ENCODE measurements at places on chromosomes 7 and 10.

DNA sequence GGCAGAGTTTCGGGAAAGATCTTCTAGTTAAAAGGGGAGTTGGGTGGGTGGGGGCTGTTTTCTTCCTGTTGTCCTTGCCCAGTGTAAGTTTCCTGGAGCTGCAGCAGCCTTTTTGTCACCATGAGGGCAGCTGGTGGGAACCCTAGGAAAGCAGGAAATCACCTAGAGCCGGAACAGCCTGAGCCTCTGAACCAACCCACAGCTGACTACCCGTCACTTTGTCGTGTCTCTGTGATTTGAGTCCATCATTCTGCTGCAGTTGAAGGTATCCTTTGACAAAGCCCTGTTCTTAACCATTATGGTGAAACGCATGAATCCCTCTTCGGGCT lies 1.2 kb upstream of the C10orf143 start:
- no peak for DNase-seq

- no peak for DNase-seq
Measured at GRCh38 chr10:22251751-22252223, 34.0 kb upstream of the EBLN1 start.

DNA sequence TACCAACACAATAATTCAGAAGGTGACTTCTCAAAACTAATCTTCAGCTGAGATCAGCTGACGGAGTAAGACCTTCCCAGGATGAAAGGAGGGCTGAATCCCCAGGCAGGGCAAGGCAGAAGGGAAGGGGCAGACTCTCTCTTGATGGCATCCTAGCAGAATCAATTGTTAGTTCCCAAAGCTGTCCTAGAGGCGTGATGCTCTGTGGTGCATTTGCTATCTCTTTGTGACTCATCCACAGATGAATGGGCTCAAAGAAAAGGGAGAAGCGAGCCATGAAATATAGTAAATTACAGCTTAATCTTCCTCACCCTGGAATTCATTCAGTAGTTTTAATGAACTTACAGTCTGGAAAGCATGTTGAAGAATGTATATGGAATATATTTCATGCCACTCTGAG lies 37.2 kb downstream of the PDE1C start:
- no peak for DNase-seq

- DNase-seq, result no peak
Measured at GRCh38 chr10:52977581-52977980, 205.0 kb upstream of the MBL2 start.

GRCh38 chr10:103855852-103856796 lies 748 bp upstream of the SH3PXD2A start:
- no peak for DNase-seq

DNA sequence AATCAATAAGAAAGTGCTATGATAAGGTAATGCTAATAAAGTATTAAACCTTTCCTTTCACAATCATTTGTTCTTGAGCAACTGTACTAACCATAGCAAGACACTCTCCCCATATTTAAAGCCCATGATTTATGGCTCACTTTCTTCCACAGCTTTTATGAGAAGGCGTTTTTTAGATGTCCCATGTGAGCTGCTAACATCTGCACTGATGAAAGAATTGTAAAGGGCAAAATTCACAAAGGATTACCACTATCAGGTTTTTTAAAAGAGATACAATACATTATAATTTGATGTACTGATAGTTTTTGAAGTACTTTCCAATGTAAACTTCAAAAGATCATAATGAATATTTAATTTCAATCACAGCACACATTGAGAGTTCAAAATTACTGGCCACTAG lies 75.7 kb downstream of the RNLS start:
- DNase-seq, result no peak

GRCh38 chr7:158402471-158402870 lies 185.2 kb downstream of the PTPRN2 start:
- no peak for DNase-seq

DNA sequence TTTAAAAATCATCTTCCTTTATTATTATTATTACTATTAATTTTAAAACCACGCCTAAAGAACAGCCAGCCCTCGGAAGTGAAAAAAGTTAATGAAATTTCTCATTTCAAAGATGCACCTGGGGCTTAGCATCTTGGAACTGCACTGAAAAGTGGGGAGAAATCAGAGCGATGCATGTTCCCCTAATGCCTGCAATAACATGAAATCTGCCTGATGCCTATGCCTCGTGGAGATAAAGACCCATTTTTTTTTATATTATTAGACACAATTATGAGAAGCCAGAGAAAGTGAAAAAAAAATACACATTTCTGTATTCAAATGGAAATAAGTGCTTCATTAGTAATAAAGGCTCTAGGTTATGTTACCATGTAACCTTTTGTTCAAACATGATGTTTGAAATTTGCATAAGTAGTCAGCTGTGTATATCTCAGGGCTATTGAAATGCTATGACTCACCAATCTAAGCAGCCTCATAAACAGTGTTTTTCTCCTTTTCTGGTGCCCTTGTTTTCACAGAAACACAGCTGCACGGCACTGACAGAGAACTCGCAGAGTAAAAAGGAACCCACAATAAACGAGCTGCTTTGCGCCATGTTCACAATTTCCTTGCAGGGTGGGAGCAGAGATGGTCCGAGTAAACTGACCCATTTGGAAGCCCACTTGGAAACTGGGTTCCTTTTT lies 175.8 kb upstream of the PRKCQ start:
- no peak for DNase-seq

DNA sequence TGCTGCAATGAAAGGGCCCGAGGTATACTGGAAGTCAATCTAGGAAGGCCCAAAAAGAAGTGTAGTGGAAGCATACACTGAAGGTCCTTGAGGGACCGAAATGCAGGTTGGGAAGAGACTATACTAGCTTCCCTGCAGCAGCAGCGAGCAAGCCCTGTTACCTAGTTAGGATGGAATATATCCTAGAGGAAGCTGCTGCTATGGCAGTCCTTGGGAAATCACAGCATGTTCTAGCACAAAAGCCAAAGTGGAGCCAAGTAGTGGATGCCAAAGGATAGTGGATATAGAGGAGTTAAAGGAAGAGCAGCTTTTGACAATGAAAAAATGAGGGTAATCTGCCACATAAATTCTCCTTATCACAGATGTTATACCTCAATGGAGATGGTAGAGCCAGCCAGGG lies 123.8 kb upstream of the STARD3NL start:
- no peak for DNase-seq

DNA sequence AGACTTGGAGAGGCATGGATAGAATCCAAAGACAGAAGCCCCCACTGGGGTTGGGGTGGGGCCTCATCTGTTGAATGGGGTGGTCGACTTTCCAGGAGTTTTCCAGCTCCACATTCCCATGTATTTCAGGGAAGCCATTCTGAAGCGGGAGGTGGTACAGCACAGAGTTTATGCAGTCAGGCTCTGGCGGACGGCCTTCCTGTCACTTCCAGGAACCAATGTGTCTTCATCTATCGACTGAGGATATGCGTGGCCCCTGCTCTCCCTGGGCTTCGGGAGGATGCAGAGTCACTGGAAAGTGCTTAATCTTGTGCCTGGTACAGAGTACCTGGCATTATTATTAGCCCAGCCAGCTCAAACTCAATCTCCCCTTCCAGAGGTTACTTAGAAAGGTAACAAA lies 26.3 kb downstream of the DOCK1 start:
- no peak for DNase-seq

GRCh38 chr7:14886533-14886932 lies 16.0 kb downstream of the DGKB start:
- no peak for DNase-seq

DNA sequence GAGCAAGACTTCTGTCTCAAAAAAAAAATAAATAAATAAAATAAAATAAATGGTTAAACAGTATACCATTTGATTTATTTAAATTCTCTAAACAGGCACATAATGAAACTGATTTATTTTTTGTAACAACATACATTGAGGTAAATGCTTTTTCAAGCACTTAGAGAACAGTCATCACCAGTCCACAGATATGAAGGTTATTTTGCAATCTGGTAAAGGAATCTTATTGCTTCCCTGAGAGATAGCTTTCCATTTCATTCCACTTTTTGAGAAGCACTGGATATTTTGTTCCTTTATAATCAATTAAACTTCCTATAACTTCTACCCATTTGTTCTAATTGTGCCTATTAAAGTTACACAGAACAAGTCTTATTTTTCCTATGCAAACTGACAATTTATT lies 5.2 kb downstream of the CEP55 start:
- no peak for DNase-seq

GRCh38 chr10:11175823-11176243 lies 158.2 kb downstream of the CELF2 start:
- DNase-seq, result no peak

GRCh38 chr10:57707300-57707658 lies 560.4 kb downstream of the IPMK start:
- DNase-seq, result no peak

DNA sequence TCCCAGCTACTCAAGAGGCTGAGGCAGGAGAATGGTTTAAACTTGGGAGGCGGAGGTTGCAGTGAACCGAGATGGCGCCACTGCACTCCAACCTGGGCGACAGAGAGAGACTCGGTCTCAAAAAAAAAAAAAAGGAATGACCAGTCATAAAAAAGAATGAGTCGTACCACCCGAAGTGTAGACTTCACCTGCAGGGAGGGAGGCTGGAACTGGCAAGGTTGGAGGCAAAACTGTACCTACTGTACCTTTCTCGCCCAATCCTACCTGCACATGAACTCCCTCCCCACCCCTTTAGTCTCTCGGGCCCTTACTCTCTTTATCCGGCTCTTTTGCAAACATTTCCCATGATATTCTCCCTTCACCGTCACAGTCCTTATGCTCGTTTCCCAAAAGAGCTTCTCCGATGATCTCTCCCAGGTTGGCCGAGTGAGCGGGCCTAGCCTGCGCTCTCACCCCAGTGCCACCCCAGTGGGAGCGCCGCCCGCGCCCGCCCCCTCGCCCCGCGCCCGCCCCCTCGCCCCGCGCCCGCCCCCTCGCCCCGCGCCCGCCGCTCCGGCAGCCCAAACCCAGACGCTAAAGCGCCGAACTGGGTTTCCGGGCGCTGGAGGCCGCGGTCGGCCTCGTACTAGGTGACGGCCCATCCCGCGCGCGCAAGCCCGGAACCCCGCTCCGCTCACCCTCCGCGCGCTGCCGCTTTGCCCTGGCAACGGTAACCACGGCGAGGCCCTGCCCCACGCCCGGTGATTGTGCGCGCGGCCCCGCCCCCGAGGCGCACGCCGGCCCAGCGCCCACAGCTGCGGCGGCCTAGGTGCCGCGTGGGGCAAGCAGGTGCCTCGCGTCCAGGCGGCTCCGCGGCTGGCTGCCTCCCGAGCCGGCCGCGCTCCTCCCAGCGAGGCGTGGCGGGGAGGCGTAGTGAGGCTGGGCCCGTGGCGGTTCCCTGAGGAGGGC lies at the start of gene SMKR1:
Gene SMKR1 (plus strand): TSS at position 772 of the 948 bp plus-strand sequence. CDS start 294 bp downstream, outside the sequence.
- DNase-seq, result peak; percentile 81

- no peak for DNase-seq
Measured at GRCh38 chr10:25632802-25633201, 301.2 kb upstream of the MYO3A start.

DNA sequence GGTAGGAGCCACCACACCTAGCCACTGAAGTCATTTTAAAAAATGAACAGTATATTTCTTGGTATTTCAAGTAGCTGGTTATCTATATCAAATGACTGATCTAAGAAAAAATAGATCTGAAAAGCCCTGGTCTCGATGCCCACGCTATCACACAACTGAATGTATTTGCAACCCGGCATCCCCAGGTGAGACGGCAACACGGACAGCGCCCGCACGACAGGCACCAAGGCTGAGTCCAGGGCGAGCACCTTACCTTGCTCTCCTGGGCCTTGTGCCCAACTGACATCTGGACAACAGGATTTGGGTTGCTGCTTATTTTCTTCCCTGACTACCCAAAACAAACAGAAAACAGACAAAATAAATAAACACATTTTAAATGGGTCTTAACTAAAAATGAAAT lies 44.8 kb upstream of the NCAPG2 start:
- peak; percentile 37 for DNase-seq

DNA sequence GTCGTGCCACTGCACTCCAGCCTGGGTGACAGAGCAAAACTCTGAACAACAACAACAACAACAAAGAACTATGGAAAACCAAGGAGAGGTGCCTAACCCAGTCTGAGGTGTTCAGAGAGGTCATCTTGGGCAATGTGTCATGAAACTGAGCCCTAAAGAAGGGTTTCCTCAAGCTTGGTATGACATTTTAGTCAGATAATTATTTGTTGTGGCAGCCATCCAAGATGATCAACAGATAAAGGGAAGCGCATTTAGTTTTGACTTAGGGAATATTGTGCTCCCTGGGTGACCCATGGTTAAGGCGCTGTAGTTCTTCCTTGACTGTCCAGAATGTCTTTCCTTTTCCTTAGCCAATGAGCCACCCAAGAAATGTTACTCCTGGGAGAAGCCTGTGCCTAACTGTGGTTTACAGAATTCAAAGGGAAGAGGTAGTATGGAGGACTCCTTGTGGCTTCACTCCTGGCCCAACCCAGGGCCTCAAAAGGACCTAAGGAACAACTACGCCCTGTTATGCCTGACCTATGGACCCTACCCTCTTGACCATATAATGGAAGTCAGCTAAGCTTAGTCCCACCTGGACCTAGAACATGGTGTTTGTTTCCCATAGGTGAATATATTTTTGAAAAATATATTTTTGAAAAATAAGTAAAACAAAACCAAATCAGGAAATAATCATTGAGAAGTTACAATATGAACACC lies 42.4 kb downstream of the TPST1 start:
- no peak for DNase-seq

DNA sequence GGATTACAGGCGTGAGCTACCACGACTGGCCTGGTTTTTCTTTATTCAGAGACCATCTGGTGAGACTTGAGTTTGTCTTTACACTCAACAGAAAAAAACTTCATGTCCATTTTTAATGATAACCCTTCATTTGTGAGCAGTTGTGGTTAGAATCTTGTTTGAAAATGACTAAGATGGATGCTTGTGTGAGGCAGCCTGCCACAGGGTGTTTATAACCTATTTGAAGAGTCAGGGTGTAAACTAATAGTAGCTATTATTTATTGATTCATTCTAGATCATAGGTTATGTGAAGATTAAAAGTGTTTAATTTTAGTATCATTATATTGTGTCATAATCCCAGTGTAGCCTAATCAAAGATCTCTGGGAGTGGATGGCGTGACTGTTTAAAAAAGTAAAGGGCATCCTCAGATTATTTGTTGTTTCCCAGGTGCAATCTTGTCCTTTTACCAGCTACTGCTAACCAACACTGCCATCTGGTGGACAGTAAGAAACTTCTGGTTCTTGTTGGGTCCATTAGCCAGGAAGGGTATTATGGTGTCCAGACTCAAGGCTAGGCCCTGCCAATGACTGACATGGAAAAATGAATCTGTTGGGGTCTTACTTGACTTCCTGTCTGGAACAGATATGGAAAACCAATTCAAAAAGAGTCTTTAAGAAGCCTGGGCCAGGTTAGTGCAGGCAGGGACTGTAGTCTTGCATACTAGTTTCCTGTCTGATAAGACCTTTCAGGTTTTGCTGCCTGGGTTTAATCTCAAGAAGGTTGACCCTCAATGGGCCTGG lies 24.9 kb downstream of the NRBF2 start:
- DNase-seq, result no peak

DNA sequence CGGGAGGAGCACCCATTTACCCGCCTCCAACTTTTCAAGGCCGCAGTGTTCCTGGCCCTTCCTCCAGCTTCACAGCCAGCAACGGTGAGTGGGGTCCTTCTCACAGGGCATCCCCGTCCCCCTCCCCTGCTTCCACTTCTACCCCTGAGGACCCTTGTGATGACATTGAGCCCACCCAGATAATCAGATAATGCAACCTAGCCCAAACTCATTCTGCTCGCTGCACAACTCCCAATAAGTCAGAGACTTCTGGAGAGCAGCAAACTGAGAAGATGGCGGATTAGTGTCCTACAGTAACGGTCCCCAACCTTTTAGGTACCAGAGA lies 74.5 kb downstream of the OAT start:
- DNase-seq, result no peak

GRCh38 chr7:105439174-105439893 lies 50.6 kb upstream of the SRPK2 start:
- no peak for DNase-seq

Data from type B pancreatic cell (in vitro differentiated cells).